Activated CD4-positive, alpha-beta T cell treated with anti-CD3 and anti-CD28 coated beads for 36 hours (primary cell): ENCODE measurements at places on chromosomes 1 and 21. TPM values are rescaled to one million over a fixed set of nuclear protein-coding genes. Genes with fewer than 3 reads are reported as not detected.
A peak's percentile ranks its signal among the peaks of the same experiment; 100 is the strongest.

GRCh38 chr1:90973897-90974798 lies 47.7 kb downstream of the ZNF644 start:
- DNase-seq = no peak
- H3K27me3 ChIP-seq = no peaks in the 10 kb centered on the region
- H3K36me3 ChIP-seq = peaks cover 42% of the 10 kb centered on the region
- no peak overlapping the region for H3K4me3 ChIP-seq
- peak overlapping the region; percentile 12 for H3K27ac ChIP-seq

ZNF593OS gene
- total RNA-seq = not detected

DNA sequence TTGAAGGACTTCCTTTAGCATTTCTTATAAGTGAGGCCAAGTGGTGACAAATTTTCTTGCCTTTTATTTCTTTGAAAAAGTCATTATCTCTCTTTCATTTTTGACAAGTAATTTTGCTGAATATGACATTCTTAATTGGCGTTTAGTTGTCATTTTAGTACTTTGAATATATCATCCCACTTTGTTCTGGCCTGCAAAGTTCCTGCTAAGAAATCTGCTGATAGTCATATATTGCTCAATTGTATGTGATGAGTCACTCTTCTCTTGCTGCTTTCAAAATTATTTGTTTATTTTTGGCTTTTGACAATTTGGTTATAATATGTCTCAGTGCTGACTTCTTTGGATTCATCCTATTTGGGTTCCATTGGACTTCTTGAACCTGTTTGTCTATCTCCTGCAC lies 312.6 kb downstream of the DUSP10 start:
- H3K4me3 ChIP-seq = no peak overlapping the region
- no peaks in the 10 kb centered on the region for H3K36me3 ChIP-seq
- peaks cover 8% of the 10 kb centered on the region for H3K27me3 ChIP-seq

DNALI1 gene
- total RNA-seq = 0.16 TPM

OR2C3 gene
- not detected for total RNA-seq

DNA sequence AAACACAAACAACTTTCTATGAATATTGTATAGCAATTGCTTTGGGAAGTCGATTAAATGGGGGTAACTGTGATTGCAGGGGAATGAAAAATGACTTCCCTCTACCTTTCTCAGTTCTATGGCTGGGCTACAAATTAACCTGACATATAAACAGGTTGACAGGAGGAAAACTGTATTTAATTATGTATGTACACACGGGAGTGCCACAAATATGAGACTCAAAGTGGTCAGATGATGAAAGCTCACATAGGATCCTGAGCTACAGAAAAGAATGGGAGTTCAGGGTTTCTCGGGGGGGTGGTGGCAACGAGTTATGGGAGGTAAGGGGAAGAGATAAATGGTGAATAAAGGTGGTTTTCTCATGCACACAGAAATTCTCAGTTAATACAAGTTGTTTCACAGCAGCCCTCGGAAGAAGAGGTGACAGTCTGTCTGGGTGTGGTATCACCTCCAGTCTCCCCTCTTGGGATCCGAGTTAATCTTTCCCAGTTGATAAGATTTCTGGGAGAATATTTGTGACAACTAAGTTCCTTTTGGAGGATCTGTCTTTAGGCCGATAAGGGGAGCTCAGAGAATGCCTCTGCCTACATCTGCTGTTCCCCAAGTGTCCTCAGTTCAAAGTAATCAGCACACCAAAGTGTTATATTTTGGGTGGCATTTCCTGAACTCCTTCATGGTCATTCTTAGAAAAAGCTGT lies 26.3 kb downstream of the GADD45A start:
- no peak overlapping the region for H3K27ac ChIP-seq
- H3K36me3 ChIP-seq = no peaks in the 10 kb centered on the region
- H3K4me1 ChIP-seq = no peaks in the 10 kb centered on the region
- H3K4me3 ChIP-seq = no peak overlapping the region

DNA sequence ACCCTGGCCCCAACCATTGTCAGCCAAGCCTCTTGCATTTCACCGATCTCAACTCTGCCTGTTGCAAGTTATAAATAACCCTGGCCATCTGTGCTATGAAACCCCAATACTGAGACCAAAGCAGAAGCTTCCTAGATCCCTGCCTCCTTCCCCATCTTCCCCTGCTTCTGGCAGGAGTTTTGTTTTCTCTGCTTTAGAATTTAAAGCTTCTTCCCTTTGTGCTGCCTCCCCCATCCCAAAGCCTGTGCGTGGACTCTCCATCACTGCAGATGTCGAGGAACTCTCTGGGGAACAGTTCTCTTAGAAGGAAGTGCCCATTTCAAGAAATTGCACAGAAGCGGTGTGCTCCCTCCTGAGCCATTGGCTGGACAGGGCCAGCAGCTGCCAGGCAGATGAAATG lies 17.4 kb upstream of the MYOG start:
- DNase-seq = no peak
- no peak overlapping the region for H3K27ac ChIP-seq
- no peaks in the 10 kb centered on the region for H3K36me3 ChIP-seq
- H3K27me3 ChIP-seq = peaks cover 28% of the 10 kb centered on the region
- H3K4me3 ChIP-seq = no peak overlapping the region

- H3K27me3 ChIP-seq = peaks cover 14% of the 10 kb centered on the region
- DNase-seq = no peak
- H3K36me3 ChIP-seq = no peaks in the 10 kb centered on the region
- no peak overlapping the region for H3K27ac ChIP-seq
Observed at GRCh38 chr1:32507021-32507420, 32.2 kb upstream of the ZBTB8A start.

DNA sequence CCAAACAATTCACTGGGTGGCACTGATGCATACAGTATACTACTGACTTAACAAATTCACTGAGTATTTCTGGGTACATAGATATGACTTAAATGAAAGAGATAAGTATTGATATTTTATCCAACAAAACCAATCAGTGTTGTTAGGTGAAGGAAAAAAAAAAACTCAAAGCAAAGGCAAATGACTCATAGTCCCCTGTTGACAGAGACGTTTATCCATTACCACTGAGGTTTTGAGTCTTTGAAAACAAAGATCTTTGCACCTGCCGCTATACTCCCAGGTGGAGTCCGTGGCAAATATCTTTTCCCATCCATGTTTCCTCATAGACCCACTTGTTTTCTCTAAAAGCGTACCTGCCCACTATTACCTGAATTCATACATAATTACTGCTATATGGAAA lies 18.4 kb downstream of the DYNLT5 start:
- H3K27me3 ChIP-seq = no peaks in the 10 kb centered on the region
- H3K27ac ChIP-seq = peak overlapping the region; percentile 72
- peak overlapping the region; percentile 29 for H3K4me3 ChIP-seq

FCGR3B gene
- not detected for total RNA-seq

DNA sequence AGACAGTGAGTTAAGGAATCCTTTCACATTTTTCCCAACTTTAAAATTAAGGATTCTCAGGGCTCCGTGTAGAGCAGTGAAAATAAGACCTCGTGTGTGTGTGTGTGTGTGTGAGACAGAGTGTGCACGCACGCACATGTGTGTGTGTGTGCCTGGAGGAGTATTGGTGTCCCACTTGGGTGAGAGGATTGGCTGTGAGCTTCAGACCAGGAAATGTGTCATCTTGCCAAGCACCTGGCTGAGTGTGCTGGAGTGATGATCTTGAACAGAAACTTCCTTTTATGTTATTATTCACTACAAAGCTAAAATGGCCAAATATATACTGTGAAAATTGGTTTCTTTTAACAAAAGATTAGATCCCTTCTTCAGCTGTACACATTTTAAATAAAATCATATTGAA lies 35.2 kb upstream of the NTPCR start:
- no peak overlapping the region for H3K4me3 ChIP-seq
- peak overlapping the region; percentile 67 for H3K27ac ChIP-seq
- peaks cover 25% of the 10 kb centered on the region for H3K4me1 ChIP-seq
- peak; percentile 19 for DNase-seq
- peaks cover 4% of the 10 kb centered on the region for H3K27me3 ChIP-seq
- H3K36me3 ChIP-seq = no peaks in the 10 kb centered on the region

DNA sequence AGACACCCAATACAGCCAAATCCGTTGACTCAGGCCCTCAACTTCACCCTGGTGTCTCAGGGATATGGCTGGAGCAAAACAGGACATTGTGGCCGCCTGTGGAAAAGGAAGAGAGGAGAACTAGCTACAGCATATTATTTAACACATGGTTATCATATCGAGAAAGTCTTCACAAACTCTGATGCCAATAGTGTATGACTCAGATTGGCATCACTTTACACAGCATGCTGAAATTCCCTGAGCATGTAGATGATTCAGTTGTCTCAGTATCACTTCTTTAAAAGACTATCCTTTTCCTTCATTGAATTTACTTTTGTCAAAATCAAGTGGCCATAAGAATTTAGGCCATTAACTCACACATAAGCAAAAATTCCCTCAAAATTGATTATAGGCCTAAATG lies 20.1 kb downstream of the HSD3B2 start:
- H3K27me3 ChIP-seq = peaks cover 9% of the 10 kb centered on the region
- no peaks in the 10 kb centered on the region for H3K36me3 ChIP-seq
- DNase-seq = no peak
- no peak overlapping the region for H3K4me3 ChIP-seq
